ENCODE measurements at places on chromosomes 3 and 15.

DNA sequence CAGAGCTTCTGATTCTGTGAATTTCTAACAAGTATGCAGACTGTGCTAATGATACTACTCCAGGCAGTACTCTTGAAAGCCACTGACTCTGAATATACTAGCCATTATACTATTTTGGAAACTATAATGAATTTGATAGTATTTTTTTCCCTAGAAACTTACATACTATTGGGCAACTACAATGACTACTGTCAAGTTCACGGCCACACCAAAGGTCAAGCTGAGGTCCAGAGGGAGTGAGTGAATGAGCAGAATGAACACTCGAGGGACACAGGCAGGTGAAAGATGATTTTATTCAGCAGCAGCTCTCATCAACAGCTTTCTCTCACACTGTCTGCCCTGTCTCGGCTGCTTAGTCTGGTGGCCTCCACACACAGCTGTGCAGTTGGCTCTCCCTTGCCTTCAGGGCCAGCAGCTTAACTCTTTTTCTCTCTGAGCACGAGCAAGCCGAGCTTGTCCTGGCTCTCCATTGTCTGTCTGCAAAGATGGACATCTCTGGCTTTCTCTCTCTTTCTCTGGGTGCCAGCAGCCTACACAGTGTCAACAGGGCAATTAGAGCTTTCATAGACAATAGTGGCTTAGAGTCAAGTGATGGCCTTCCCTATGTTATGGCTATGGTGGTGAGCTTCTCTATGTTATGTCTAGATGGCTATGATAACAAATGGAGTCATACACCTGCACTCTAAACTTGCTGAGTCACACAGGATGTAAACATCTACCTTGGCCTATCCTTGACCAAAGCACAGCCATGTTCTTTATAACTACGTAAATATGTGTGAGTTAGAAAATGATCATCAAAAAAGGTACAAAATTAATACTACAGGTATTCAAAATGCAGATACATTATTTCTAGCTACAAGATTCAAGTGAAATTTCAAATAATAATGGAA is 362.4 kb downstream of the CGGBP1 start:
- DNase-seq: no peak

DNA sequence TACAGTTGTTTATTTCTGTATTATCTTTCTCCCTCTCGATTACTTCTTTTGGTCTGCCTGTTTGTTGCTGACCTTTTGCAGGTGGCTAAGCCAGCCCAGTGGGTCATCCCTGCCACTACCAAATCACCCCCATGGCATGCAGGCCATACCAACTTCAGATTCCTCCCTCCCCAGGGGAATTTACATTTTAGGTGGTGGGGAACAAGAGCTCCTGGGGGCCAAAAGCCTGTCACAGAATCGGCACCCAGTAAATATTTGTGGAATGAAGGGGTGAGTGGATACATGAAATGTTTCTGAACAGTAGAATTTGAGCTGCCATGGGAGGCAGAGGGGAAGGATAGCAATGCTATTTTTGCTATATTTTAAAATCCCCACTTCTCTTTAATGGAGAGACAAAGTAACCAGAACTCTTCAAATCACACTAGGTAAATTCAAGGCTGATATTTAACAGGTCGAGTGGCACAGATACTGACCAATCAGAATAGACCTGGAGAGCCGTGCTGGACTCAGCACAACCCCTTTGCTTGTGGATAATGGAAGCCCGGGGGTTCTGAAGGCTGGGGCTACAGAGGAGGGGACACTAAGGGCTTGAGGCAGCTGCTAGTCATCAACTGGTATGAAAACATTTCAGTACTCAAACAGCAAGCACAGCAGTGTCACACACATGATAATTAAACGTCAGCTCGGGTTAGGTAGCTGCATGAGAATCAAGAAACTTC is 54.3 kb upstream of the SMAD3 start:
- no peak for DNase-seq

DNA sequence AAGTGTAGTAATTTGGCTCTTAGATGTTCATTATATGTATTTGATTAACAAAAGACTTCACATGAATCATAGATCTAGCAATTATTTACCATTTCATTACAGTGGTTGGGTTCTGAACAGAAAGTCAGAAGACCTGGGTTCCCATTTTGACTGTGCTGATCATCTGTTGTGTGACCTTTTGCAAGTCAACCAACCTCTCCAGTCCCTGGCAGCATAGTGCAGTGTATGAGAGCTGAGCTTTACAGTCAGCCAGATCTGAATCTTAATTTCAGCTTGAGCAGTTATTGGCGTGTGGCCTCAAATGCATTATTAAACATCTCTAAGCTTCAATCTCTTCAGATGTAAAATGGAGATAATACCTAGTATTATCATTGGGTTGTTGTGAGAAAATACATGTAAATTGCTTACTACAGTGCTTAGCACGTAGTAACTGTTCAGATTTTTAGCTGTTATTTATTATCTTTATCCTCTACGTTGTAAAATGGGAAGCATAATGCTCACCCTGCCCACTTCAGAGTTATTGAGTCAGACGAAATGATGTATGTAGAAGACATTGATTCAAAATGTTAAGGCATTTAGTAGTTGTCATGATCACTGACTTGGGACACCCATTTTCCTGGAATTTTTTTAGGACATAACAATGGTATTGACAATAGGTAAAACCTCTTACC is 104.0 kb downstream of the KLHL25 start:
- DNase-seq: no peak

DNA sequence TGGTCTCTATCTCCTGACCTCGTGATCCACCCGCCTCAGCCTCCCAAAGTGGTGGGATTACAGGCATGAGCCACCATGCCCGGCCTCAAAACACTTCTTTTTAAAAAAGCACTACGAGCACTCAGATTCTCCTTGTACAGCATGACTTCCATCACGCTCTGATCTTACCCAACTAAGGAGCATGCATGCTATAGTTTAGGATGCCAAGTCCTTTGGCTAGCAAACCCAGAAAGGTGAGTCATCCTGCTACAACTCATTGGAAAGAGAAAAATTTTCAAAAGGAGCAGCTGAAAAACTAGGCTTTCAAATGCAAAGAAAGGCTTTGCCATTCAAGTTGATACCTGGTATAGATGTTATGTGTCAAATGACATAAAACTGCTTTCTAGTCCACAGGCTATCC is 70.3 kb upstream of the PRICKLE2 start:
- no peak for DNase-seq

DNA sequence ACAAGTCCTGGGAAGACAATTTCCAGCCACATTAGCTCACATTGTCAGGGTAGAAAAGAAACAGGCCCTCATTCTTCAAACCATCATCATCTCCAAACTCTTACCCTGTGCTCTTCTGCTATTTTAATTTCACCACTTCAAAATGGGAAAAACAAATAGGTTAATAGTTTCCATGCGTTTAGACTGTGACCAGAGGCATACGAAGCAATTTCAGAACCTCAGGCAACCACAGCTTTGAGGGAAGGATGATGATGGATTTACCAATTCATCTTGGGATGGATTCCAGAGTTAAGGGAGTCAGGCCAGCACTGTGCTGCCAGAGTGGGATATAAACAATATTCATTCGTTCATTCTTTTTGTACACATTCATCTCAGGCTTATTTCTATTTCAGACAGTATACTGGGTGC is 307.8 kb upstream of the TPRG1 start:
- no peak for DNase-seq

GRCh38 chr3:10619989-10620832 is 114.8 kb upstream of the ATP2B2 start:
- DNase-seq: no peak
